Endothelial cell of umbilical vein (primary cell): ENCODE measurements at places on chromosomes 1 and 21. TPM values are rescaled to one million over a fixed set of nuclear protein-coding genes. Genes with fewer than 3 reads are reported as not detected.

DNA sequence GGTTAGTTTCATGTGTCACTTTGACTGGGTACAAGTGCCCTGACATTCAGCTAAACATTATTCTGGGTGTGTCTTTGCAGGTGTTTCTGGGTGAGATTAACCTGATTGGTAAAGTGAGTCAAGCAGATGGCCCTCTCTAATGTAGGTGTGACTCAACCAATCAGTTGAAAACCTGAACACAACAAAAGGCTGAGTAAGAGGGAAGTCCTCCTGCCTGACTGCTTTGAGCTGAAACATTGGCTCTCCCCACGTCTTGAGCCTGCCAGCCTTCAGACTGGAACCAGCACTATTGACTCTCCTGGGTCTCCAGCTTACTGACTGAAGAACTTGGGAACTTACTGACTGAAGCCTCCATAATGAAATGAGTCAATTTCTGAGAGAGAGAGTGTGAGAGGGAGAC is 70.0 kb upstream of the C21orf91 start:
- no peak for DNase-seq

The TSACC gene
- 0.69 TPM in 1 of 2 replicates, not detected in the other for total RNA-seq

DNA sequence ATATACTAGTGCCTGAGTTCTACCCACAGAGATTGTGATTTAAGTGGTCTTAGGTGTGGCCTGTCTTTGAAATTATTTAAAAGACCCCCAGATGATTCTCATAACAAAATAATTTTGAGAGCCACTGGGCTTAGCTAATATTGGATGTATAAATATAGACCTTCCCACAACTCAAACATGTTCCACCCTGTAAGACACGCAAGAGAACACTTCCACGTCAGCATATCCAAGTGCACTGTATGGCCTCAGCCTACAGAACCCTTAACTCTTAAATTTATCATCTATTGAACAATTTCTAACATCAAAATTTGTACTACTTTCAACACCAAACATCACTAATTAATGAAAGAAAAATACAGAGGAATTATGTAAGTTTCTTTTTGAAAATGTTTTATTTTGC is 2.5 kb downstream of the FAM177B start:
- no peak for DNase-seq

GRCh38 chr1:180119837-180120236 is 34.8 kb upstream of the QSOX1 start:
- DNase-seq, result no peak

GRCh38 chr1:218339267-218339831 is 5.8 kb upstream of the TGFB2 start:
- DNase-seq, result peak; percentile 74

- peak; percentile 43 for DNase-seq
Observed at GRCh38 chr1:162391790-162392563, 10.4 kb downstream of the C1orf226 start.

The PLPPR5 gene
- not detected in 2 replicates for total RNA-seq

- DNase-seq, result no peak
Observed at GRCh38 chr1:34726861-34727260, 28.0 kb upstream of the GJB5 start.

The UMODL1 gene
- total RNA-seq, result not detected in 2 replicates

- DNase-seq, result no peak
Observed at GRCh38 chr1:89608984-89609725, 23.8 kb upstream of the LRRC8C start.

The FHAD1 gene
- total RNA-seq, result 0.51 and 0.69 TPM in 2 replicates

DNA sequence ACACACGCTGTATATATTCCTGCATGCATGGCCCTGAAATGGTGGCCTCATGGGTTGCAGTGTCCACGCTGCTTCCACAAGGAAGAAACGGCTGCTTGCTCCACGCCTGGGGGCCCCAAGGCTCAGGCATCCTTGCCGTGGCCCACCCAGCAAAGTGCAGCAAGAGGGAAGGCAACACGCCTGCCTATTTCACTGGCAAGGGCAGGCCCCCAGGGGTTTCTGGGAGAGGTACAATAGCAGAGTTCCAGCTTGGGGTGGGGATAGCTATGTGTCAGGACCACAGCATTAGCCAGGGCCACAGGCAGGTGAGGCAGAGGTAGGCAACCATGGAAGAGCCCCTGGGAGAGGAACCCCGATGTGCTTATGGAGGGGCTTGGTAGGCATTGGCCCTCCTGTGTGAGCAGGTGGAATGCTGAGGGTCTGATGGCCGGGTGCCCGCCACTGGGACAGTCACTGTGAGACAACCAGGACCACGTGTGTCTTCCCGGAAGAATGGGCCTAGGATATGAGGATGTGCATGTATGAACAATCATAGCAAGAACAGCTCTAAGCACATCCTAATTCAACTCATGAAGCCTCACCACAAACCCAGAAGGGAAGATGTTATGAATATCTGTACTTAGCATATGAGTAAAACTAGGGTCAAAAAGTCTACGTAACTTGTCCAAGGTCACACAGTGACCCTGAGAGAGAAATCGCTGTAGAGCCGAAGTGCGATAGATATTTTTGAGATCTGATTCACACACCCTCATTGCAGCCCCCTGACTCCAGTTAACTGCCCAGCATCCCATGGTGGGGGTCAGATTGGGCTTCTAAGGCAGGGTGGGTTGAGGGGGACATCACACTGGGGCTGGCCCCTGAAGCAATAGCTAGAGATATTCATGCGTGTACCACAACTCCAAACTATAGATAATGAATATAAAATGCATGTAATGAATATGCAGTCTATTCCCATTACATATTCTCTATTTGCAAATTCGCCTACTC is 11.8 kb downstream of the TFF2 start:
- DNase-seq, result no peak

The COL6A2 gene
- total RNA-seq, result 2.6 and 6.1 TPM in 2 replicates

DNA sequence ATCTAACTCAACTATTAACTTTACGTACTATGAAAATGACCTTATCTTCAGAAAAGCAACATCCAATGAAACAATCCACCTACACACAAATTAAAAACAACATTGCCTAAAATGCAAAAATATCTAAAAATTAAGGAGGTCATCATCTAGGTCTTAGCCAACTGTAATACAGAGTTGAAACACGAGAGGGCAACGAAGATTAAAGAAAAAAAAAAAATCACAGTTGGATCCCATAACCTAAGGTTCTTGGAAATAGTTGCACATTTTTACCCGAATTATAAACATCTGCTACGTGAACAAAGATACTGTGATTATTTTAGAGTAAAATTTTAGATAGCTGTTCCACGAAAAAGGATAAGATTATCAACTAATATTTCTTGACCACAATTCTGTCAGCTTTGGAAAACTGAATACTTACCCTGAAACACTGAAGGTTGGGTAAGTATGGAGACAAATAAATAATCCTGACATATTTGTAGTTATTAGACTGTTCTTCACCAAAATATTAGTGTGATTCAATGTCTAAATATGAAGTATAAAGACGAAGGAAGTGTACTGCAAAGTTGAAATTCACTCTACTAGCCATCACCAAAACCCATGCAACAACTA is 88.0 kb upstream of the AK4 start:
- peak; percentile 69 for DNase-seq

DNA sequence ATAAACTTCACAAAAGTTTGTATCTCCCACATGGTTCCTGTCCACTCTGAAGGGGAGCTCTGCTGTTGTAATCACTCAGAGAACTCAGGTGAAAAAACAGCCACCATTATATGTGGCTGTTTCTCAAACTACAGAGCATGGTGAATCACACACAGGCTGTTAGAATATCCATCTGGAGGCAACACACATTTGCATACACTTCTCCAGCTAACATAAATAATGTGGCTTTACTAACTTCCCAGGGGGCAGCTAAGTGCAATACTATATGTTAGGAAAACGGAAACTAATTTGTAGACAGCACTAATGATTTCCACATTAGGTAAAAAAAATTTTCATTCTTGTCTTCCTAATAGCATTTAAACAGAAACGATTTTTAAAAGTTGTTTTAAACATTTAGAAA is 49.3 kb downstream of the PTGFR start:
- DNase-seq, result no peak

DNA sequence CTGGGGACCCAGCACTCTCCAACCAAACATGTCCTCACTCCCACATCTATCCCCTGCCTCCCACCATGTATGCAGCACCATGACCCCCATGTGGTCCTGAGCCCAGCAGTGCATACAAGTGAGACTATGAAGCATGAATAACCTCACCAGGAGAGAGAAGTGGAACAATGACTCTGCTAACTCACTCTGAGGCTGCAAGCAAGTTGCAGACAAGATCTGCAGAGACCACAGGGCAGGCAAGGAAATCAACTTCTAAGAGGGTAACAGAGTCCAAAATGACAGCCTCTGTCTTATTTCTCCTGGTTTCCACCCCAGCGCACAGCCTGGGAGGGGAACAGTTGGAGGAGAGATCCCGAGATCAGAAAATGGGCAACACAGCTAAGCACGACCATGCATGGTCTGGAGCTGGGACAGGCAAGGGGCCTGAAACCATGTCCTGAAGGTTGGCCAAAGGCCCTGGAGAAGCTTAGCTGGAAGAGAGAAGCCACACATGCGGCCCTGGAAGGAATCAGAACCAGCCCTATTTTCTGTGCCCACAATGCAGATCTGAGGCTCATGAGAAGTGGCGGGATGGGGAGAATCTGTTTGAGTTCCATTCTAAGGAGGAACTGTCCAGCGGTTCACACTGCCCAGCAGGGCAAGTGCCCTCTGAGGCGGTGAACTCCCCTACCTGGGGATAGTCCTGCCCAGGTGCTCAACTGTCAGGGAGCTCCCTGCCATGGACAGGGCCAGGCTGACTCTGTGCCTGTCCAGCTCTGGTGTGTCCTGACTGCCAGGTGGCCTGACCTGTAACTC is 12.5 kb upstream of the REN start:
- DNase-seq, result no peak

- no peak for DNase-seq
Observed at GRCh38 chr1:232711996-232712395, 82.1 kb upstream of the SIPA1L2 start.

GRCh38 chr1:167446966-167447365 is 71.4 kb downstream of the CD247 start:
- no peak for DNase-seq

- DNase-seq, result no peak
Observed at GRCh38 chr1:246629976-246630375, 63.7 kb downstream of the CNST start.

The LHX4 gene
- total RNA-seq, result not detected in 2 replicates

The MRPL9 gene
- 96.9 and 112 TPM in 2 replicates for total RNA-seq

The DEPDC1 gene
- total RNA-seq, result 26.0 and 30.4 TPM in 2 replicates

DNA sequence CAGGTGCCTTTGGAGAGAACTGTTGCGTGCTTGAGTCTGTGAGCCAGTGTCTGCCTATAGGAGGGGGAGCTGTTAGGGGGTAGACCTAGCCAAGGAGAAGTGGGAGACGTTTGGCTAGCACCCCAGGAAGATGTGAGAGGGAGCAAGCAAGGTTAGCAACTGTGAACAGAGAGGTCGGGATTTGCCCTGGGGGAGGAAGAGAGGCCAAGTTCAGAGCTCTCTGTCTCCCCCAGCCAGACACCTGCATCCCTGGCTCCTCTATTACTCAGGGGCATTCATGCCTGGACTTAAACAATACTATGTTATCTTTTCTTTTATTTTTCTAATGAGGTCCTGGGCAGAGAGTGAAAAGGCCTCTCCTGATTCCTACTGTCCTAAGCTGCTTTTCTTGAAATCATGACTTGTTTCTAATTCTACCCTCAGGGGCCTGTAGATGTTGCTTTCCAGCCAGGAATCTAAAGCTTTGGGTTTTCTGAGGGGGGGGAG is 2.4 kb downstream of the BTG2 start:
- no peak for DNase-seq

GRCh38 chr1:31760471-31761470 is 3.4 kb downstream of the ADGRB2 start:
- no peak for DNase-seq

The VAMP3 gene
- total RNA-seq, result 137 and 148 TPM in 2 replicates

DNA sequence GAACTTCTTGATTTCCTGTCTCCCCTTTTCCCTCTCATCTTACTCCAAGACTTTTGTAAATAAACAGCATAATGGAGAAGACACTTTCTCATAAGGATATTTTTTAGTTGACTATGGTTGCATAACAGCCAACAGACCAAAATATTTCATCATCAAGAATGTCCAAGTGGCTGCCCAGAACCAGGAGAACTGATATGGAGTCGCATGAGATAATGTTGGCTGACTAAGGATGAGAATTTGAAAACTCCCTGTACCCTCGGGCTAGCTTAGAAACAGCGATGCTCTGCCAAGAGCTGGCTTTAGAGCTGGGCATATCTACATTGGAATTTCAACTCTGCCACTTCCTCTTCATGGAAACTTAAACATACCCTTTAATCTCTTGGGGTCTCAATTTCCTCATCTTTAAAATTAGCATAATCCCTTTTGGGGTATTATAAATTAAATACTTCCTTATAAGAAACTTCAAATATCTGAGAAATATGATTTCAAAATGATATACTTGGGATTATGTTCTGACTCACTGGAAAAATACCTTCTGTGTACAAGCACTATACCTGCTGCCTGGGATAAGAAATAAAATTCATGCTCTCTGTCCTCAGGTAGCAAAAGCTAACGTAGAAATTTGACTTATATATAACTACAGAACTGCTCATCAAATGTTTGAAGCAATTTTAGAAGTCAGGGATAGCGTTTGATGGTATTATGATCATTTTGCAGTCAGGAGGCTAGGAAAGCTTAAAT is 777.3 kb downstream of the LTN1 start:
- no peak for DNase-seq

DNA sequence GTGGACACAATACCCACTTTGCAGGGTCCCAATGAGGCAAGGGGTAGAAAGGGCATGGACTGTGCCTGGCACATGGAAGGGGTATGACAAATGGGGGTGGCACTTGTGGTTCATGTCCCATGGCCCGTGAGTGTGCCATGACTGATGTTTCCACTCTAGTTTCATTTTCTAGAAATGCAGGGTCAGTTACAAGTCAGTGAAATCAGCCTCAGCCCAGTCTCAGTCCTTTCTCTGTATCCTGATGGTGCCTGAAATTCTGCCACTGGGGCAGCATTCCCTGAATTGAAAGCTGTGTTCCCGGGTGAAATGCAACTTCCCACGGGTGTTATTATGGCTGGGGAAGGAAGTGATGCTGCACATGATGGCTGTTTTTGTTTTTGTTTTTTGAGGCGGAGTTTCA is 110.8 kb upstream of the ZBTB40 start:
- no peak for DNase-seq

- DNase-seq, result no peak
Observed at GRCh38 chr1:75796376-75797272, at the start of gene MSH4. TSS of gene MSH4 (plus strand) at chr1:75796882. CDS start at chr1:75796986, 104 bp downstream.

- DNase-seq, result peak; percentile 83
Observed at GRCh38 chr1:98661544-98662355, at the start of gene SNX7. TSS of gene SNX7 (plus strand) at chr1:98661721. CDS start at chr1:98661732, 11 bp downstream.

The TDRD10 gene
- 3.9 and 6.1 TPM in 2 replicates for total RNA-seq

The TFF2 gene
- total RNA-seq, result not detected in 2 replicates

The RNF186 gene
- total RNA-seq, result not detected in 2 replicates

DNA sequence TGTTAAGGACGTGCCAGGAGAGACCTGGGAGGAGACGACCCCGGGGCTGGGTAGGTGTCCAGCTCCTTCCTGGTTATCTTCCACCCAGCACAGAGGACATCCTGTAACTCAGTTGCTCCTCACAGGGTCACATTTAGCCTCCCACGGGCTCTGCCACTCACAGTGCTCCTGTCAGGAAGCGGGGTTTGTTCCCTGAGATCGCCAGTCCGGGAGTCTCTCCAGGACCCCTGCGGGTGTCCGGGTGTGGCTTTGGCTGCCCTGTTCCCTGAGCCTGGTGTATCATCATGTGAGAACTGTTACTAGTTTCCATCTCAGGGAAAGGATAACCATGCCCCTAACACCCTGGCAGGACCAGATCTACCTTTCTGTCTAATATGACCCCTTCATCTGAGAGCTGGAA is 158.2 kb upstream of the RUNX1 start:
- no peak for DNase-seq
